ENCODE measurements at places on chromosomes 4 and X. TPM values are rescaled to one million over a fixed set of nuclear protein-coding genes. Genes with fewer than 3 reads are reported as not detected.

- no peak for DNase-seq
Observed at GRCh38 chr4:29970626-29971025, 749.5 kb upstream of the PCDH7 start.

DNA sequence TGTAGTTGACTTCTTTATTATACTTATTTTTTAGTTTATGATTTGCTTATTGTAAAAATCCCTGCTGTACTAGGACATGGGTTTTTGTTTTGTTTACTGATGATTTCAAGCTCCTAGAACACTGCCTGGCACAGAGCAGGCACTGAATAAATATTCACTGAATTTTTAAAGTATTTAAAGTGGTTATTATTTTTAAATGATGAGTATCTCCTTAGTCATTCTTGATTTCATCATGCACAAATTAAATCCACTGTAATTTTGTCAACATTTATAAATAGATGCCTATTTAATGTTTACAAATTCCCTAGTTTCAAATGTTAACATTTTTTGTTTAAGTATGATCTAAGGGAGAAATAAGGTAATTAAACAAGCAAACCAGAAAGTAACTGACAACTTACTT, 367.9 kb upstream of the SLIT2 start:
- DNase-seq: no peak

- no peak for DNase-seq
Observed at GRCh38 chr4:55721651-55722050, 85.6 kb upstream of the NMU start.

GRCh38 chr4:156255230-156256007, 301.8 kb upstream of the CTSO start:
- DNase-seq: no peak

DNA sequence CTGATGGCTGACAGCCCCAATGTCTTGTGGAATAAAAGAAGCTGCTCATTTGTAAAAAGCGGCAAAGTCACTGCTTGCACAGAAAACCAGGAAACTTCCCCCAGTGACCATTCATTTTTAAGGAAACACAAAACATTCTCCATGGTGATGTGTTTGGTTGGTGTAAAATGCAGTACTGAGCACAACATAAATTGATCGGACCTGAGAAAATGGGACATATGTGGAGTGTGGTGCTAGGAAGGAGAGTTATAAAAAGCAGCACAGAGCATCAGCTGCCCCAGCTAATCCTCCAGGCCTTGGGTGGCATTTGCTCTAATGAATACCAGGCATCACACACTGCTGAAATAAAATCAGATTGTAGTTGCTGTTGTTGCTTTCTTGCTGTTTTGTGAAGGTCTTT, 55.2 kb downstream of the GLRA2 start:
- no peak for DNase-seq

- no peak for DNase-seq
Observed at GRCh38 chr4:142367418-142368180, 478.5 kb downstream of the INPP4B start.

Gene RGN
- total RNA-seq: 3.4 TPM

Gene PPP4R3C
- not detected for total RNA-seq

All from Panc1 (cell line).